Ascending aorta (tissue), 2 donors: ENCODE measurements at places on chromosomes 16 and 17.

DNA sequence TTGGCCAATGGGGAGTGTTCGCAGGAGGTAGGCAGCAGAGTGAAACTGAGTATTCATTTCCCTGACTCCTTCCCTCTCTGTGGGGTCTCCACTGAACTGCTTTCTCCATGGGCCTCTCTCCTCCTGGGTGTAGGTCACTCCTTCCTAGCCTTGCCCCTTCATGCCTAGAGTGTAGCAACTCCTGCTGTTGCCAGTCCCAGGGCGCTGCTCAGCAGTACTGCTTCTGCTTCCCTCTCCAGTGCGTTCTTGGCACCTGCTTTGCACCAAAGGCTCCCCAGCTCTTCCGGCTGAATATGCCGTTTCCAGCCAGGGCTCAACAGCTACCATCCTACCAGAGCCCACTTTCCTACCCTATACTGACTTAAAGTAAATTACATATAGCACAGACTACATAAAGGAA, 92.2 kb downstream of the MAF start:
- DNase-seq, result no peak
- no peaks in the 10 kb centered on the region for H3K36me3 ChIP-seq
- H3K27ac ChIP-seq, result no peak overlapping the region
- H3K4me1 ChIP-seq, result peaks cover 5% of the 10 kb centered on the region

- no peaks in the 10 kb centered on the region for H3K36me3 ChIP-seq
- peaks cover 5% of the 10 kb centered on the region for H3K4me1 ChIP-seq
- H3K4me3 ChIP-seq, result no peak overlapping the region
These were observed 49.3 kb upstream of the BCO1 start for GRCh38 chr16:81189100-81189664.

GRCh38 chr17:42132941-42133340, 10.3 kb downstream of the HSPB9 start:
- no peak overlapping the region for H3K4me3 ChIP-seq
- peak overlapping the region; percentile 37 for H3K27ac ChIP-seq
- H3K27me3 ChIP-seq, result no peaks in the 10 kb centered on the region
- DNase-seq, result no peak
- H3K36me3 ChIP-seq, result peaks cover 28% of the 10 kb centered on the region
- H3K4me1 ChIP-seq, result peaks cover 18% of the 10 kb centered on the region

- H3K27ac ChIP-seq, result no peak overlapping the region
- no peaks in the 10 kb centered on the region for H3K27me3 ChIP-seq
- H3K4me3 ChIP-seq, result no peak overlapping the region
- no peak for DNase-seq
These were observed 73.2 kb downstream of the AIPL1 start for GRCh38 chr17:6361733-6362132.

GRCh38 chr16:9850817-9851216, 331.4 kb downstream of the GRIN2A start:
- no peaks in the 10 kb centered on the region for H3K27me3 ChIP-seq
- no peak overlapping the region for H3K4me3 ChIP-seq
- DNase-seq, result no peak
- no peaks in the 10 kb centered on the region for H3K4me1 ChIP-seq

DNA sequence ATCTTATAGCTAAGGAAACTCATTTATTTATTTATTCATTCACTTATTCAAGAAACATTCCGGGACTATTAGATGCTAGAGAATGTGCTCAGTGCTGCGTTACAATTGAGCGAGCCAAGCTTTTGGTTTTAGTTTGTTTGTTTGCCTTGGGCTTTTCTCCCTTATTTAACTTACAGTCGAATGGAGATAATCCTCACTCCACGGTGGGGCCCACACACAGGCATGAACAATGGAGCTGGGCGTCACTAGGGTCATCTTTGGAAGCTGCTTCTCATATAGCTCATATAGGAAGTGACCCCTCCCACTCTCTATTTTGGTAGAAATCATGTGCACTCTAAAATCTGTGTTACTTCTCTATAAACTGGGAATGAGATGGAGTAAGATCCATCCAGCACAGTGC, 210.0 kb downstream of the TMEM114 start:
- no peak overlapping the region for H3K4me3 ChIP-seq
- no peaks in the 10 kb centered on the region for H3K27me3 ChIP-seq
- no peaks in the 10 kb centered on the region for H3K4me1 ChIP-seq
- H3K27ac ChIP-seq, result no peak overlapping the region
- no peaks in the 10 kb centered on the region for H3K36me3 ChIP-seq
- no peak for DNase-seq

DNA sequence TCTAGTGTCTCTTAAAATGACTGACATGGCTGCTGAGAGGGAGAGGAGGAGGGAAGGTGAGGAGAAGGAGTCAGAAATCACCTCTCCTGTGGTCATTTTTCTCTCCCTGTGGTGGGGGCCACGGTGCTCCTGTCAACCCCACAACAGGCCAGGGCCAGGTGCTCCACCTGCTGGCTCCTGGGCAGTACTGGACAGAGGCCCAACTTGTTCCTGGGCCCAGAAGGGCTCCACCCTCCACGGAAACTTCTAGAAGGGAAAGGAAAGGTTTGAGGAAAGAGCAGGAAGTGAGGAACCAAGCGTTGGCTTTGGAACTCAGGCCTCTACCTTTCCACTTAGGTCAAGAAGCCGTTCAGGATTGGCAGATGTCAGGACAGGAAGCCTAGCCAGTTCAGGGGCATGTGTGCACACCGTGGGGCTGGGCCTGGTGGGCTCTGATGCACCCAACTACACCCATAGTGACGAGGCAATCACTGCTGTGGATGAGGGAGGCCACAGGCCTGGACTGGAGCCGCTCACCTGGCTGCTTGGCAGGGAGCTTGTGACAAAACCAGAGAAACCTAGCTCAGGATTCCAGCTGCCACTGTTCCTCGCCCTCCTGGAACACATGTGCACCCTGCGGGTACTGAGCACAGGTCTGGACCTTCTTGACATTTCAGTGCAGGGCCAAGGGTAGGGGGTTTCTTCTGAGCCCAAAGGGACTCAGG, 36.1 kb downstream of the WNT3 start:
- no peak for DNase-seq
- H3K27ac ChIP-seq, result no peak overlapping the region
- no peaks in the 10 kb centered on the region for H3K27me3 ChIP-seq
- H3K4me1 ChIP-seq, result no peaks in the 10 kb centered on the region
- H3K4me3 ChIP-seq, result no peak overlapping the region

- H3K36me3 ChIP-seq, result no peaks in the 10 kb centered on the region
- no peaks in the 10 kb centered on the region for H3K27me3 ChIP-seq
- H3K4me3 ChIP-seq, result no peak overlapping the region
- peaks cover 29% of the 10 kb centered on the region for H3K4me1 ChIP-seq
- H3K27ac ChIP-seq, result peak overlapping the region; percentile 87
These were observed 8.7 kb upstream of the KAT7 start for GRCh38 chr17:49779739-49780231.

DNA sequence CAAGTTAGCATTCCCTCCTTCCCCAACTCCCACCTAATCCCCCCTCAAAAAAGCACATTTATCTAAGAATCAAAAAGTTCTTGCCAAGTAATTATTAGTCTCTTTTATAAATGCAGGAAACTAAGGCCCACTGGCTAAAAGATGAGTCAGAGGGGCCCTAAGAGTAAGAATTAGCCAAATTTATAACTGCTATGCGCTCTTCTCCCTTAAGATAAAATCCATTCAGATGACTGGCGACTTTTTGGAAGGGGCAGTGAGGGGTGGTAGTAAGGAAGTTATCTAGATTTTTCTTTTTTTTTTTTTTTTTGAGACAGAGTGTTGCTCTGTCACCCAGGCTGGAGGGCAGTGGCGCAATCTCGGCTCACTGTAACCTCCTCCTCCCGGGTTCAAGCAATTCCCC, 17.1 kb downstream of the ZNF652 start:
- no peaks in the 10 kb centered on the region for H3K27me3 ChIP-seq
- DNase-seq, result no peak
- no peaks in the 10 kb centered on the region for H3K36me3 ChIP-seq
- H3K4me3 ChIP-seq, result no peak overlapping the region
- no peaks in the 10 kb centered on the region for H3K4me1 ChIP-seq
- no peak overlapping the region for H3K27ac ChIP-seq

- H3K4me3 ChIP-seq, result no peak overlapping the region
- DNase-seq, result no peak
- H3K4me1 ChIP-seq, result no peaks in the 10 kb centered on the region
- H3K27me3 ChIP-seq, result no peaks in the 10 kb centered on the region
- H3K27ac ChIP-seq, result no peak overlapping the region
- no peaks in the 10 kb centered on the region for H3K36me3 ChIP-seq
These were observed 142.9 kb upstream of the NUDT7 start for GRCh38 chr16:77579351-77579891.

DNA sequence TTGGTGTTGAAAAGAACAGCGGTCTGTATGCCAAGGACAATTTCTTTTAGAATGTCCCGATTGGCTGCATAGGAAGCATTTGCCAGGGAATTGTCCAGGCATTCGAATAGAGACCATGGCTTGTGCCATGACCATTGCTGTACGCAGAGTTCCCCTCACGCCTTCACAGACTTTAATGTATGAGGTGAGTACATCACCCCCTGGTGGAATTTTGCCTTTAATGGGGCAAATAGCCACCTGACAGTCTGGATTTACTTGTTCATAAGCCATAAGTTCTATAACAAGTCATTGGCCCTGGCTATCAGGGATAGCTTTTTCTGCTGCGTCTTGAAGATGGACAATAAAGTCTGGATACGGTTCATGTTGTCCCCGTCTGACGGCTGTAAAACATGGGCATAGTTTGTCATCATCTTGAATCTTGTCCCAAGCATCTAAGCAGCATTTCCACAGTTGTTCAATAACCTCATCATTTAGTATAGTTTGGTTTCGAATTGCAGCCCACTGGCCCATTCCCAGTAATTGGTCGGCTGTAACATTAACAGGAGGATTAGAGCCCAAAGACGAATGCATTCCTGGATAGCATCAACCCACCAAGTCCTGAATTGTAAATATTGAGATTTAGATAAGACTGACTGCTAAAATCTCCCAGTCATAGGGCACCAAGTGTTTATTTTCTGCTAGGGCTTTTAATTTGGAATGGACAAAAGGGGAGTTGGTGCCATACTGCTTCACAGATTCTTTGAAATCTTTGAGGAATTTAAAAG, 67.7 kb upstream of the ARL4D start:
- no peak overlapping the region for H3K4me3 ChIP-seq
- H3K4me1 ChIP-seq, result no peaks in the 10 kb centered on the region
- H3K27me3 ChIP-seq, result no peaks in the 10 kb centered on the region
- no peaks in the 10 kb centered on the region for H3K36me3 ChIP-seq
- H3K27ac ChIP-seq, result no peak overlapping the region

GRCh38 chr17:17497845-17498520, 1.8 kb upstream of the RASD1 start:
- no peak for DNase-seq
- no peak overlapping the region for H3K27ac ChIP-seq
- no peaks in the 10 kb centered on the region for H3K36me3 ChIP-seq
- H3K4me1 ChIP-seq, result peaks cover 9% of the 10 kb centered on the region
- no peak overlapping the region for H3K4me3 ChIP-seq
- H3K27me3 ChIP-seq, result no peaks in the 10 kb centered on the region

DNA sequence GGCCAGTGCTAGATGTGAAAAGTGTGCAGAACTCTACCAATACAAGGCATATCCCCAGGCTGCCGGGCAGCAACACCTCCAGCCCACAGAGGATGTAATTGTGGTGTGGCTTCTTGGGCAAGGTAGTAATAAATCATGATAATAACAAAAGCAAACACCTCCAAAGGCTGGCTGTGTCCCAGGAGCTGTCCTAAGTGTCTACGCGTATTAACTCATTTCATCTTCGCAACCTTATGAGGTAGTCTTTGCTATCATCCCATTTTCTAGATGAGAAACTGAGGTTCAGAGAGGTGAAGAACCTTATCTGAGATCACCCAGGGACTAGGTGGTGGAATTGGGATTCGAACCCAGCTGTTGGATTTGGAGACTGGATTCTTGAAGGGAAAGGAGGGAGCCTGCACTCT, 5.3 kb downstream of the PDK2 start:
- H3K27ac ChIP-seq, result peak overlapping the region; percentile 66
- DNase-seq, result no peak
- peaks cover 32% of the 10 kb centered on the region for H3K36me3 ChIP-seq
- H3K4me1 ChIP-seq, result peaks cover 9% of the 10 kb centered on the region

GRCh38 chr17:51010173-51010675, 110.4 kb downstream of the SPAG9 start:
- H3K27me3 ChIP-seq, result no peaks in the 10 kb centered on the region
- peaks cover 31% of the 10 kb centered on the region for H3K36me3 ChIP-seq
- H3K27ac ChIP-seq, result no peak overlapping the region
- H3K4me3 ChIP-seq, result no peak overlapping the region
- no peaks in the 10 kb centered on the region for H3K4me1 ChIP-seq

DNA sequence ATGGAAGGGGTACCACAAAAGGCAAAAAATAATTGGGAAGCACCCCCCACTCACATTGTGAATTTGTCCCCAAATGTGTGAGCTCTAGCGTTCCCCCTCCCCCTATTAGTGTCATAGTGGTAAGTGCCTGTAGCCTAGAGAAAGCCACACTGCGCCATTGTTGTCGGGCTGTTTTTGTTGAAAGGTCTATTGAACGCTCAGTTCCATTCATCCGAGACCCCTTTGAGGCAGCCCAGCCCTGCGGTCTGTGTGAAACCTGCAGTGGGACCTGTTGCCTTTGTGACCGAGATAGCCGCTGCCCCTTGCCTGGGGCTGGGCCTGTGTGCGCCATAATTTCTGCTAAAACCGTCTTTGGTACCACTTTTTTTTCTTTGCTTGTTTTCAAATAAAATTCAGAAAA, 3.0 kb downstream of the JPT2 start:
- no peak overlapping the region for H3K4me3 ChIP-seq
- no peak overlapping the region for H3K27ac ChIP-seq

DNA sequence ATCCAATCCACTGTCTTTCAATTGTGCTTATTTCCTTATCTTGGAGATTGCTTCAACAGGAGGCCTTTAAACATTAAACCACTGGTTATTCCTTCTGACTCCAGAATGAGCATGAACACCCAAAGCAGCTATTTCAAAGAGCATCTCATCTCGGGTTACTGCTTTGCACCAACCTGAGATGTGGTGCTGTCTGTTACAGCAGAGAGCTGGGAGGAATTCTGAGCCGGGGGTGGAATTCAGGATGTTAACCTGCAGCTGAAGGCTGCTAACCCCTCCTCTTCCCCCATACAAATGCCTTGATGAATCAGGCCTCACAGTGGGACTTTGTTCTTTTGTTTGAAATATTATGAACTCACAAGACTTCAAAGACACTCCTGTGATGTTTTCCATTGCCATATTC, 113.1 kb downstream of the SHISA9 start:
- no peak for DNase-seq
- H3K27ac ChIP-seq, result no peak overlapping the region
- H3K4me3 ChIP-seq, result no peak overlapping the region
- H3K27me3 ChIP-seq, result no peaks in the 10 kb centered on the region
- no peaks in the 10 kb centered on the region for H3K4me1 ChIP-seq

DNA sequence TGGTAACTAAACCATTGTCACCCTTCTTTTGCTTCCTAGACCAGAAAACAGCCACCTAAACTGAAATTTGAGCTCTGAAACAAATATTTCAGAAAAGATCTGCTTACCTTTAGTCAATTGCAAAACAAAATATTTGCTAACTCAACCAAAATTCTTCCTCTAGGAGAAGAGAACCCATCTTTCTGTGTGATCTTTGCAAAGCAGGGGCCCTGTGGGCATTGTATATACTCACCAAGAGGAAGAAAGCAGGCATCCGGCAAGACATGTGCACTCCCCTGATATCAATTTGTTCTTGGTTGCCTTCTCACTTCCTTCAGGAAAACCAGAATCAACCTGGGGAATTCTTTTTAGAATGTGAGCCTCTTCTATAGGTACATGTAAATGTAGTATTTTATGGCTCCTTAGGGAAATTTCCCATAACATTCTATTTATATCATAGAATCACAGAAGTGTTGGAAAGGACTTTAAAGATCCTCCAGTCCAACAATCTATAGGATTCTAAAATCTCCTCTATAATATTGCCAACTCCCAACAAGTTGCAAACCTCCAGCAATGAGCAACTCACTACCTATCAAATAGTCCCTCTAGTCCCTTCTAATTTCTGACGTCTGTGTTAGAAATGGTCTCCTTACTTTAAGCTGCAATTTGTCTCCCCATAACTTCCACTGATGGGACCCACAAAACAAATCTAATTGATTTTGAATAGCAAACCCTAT, 966 bp downstream of the SLFN14 start:
- no peak for DNase-seq
- H3K36me3 ChIP-seq, result no peaks in the 10 kb centered on the region
- no peak overlapping the region for H3K27ac ChIP-seq
- no peaks in the 10 kb centered on the region for H3K4me1 ChIP-seq
